Right renal cortex interstitium (tissue), 3 donors: ENCODE measurements at places on chromosomes 2 and 18. TPM values are rescaled to one million over a fixed set of nuclear protein-coding genes. Genes with fewer than 3 reads are reported as not detected.

DNA sequence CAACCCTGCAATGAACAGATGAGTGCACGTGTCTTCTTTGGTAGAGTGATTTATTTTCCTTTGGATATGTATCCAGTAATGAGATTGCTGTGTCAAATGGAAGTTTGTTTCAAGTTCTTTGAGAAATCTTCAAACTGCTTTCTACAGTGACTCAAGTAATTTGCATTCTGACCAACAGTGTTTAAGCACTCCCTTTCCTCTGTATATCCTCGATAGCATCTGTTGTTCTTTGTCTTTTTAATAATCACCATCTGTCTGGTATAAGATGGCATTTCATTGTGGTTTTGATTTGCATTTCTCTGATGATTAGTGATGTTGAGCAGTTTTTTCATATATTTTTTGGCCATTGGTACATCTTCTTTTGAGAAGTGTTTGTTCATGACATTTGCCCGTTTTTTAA, 1608.3 kb upstream of the ZEB2 start:
- DNase-seq = no peak

GRCh38 chr2:241770185-241770935, 6.3 kb upstream of the GAL3ST2 start:
- no peak for DNase-seq

- no peak for DNase-seq
Observed at GRCh38 chr2:239719791-239720360, 305.3 kb downstream of the NDUFA10 start.

DNA sequence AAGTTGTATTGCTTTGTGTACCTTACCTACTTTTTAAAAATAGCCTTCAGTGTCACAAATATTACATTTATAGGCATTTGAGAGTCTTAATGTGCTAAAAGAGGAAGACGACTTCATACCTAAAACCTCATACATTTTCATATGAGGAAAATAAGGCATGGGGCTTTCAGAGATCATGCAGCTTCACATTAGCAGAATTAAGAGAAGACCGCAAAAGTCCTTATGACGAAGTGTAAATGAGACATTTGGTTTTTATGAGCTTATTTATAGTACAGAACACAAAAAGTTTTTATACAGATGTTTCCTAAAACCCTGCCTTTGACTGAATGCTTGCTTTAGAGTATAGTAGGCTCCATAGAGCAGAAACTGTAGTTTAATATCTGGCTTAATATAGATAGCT, 10.1 kb upstream of the CCDC138 start:
- no peak for DNase-seq

DNA sequence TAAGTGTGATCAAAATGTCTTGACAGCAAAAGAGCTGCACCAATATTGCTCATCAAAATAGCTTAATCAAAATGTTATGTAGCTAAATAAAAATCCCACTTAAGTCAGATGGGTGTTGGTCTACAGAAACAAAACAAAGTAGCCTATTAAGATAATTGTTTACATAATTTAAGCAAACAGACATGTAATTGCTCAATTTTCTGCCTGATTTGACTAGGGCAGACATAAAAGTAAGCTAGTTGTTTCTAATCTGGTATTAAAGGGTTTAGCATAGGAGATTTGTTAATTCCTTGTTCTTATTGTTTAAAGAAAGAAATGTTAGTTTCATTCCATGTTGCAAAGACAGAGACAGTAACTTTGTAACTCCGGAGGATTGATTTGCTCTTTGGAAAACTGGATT, 11.5 kb upstream of the FEZ2 start:
- DNase-seq = no peak

DNA sequence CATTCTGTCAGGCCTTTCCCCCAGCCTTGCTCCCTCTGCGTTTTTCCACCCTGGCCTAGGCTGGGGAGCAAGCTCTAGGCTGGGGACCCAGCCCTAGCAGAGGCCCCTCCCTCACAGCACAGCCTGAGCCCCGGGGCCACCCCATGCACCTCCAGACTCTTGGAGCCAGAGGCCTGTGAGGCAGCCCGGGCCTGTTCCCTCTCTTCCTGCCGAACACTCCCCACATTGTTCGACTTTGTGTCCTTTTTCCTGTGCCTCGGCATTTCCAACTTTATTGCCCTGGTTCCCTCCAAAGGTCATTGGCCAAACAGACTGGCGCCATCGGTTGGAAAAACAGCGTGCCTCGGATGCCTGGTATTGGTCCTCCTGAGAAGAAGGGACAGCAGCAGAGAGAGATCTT, 79.7 kb downstream of the HS1BP3 start:
- no peak for DNase-seq

- no peak for DNase-seq
Observed at GRCh38 chr18:58321986-58322385, 278.0 kb downstream of the NEDD4L start.

GRCh38 chr2:195151711-195152110, 505.3 kb upstream of the SLC39A10 start:
- no peak for DNase-seq

COL4A3 gene
- 50.6 TPM for polyA plus RNA-seq

CLHC1 gene
- 25.7 TPM for polyA plus RNA-seq
